ENCODE measurements at places on chromosomes 1 and 21. TPM values are rescaled to one million over a fixed set of nuclear protein-coding genes. Genes with fewer than 3 reads are reported as not detected.

INSRR gene
- not detected for total RNA-seq

- DNase-seq, result no peak
Observed at GRCh38 chr1:53599481-53599880, 139.5 kb downstream of the GLIS1 start.

DNA sequence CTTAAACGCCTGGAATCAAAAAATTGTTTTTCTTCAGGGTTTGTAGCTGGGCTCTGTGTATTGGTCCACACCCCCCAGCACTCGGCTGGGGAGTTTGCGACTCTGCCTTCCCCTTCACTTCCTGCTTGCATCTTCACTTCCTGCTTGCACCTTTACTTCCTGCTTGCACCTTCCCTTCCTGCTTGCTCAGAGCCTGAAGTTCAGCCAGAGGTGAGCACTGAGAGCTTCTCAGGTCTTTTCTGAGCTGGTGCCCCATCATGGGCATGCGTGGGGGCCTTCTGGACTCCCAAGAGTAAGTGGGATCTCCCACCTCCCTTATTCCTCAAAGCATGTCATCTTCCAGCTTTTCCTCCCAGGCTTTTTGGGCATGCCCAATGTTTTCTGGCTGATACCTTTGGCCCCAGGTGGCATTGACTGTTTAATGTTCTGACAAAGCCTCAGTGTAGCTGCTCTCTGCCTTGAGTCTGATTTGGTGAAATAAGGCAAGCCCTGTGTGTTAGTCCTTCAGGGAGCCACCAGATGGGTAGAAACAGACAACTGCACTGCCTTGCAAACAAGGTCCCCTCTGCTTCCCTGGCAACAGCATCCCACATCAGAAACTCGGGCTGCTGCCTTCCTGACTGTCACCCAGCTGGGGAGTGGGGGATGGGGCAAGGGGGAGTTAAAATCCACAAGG, 3.5 kb downstream of the KRTAP10-2 start:
- no peak for DNase-seq

DNA sequence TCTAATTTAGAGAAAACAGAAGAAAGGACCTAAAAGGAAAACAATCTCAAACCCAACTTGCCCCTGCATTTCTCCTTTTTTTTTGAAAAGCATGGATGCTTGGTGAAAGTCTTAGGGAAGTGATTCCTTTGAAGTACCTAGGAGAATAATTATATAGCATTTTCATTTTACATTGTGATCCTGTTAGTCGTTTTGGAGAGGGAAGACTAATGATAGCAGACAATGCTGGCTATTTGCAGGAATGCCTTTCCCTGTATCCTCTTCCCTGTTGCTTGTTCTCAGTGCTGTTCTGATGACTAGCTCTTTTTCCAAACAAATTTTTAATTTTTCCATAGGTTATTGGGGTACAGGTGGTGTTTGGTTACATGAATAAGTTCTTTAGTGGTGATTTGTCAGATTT, 53.9 kb downstream of the LAMC1 start:
- peak; percentile 43 for DNase-seq

DNA sequence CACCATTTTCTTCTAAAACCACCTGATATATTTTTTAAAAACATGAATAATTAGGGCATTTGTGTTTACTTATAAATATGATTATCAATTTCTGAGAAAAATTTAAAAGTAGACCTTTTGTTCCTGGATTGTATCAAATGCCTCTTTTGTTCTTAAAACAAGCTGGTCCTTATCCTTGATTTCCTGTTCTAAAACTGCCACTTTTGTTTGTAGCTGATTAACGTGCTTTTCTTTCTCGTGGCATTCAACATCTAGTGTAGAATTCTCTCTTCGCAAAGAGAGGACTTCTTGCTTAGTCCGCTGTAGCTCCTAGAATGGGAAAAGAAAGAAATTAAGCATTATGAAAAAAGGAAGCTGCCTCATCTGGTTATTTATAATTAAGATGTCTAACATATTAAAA, 25.0 kb downstream of the SASS6 start:
- DNase-seq, result no peak

GRCh38 chr1:229627003-229627402, 956 bp downstream of the URB2 start:
- no peak for DNase-seq

GRCh38 chr21:14995695-14996490, 68.9 kb downstream of the NRIP1 start:
- peak; percentile 54 for DNase-seq

DNA sequence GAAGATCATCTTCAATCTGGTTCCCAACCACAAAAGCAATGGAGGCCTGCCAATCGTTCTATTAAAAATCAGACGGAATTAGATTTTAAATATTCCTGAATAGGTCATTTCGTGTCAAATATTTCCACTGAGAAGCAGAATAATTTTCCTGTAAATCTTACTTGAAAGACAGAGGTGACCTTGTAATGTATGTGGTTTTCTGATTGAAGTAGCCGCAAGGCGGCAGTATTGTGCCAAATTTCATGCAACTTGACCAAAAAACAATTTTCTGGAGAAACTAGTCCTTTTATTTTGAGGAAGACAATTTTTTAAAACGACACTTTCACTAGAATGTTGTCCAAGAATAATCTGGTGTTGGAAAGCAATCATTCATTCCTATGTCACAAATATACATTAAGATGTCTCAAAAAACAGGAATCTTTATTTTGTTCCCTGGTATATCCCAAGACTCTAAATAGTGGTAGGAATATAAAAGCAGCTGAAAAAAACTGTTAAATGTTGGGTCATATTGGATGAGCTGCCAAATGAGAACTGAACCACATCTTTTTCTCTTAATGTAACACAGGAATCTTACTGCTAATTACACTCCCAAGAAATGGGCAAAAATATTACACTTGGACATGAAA, 33.6 kb downstream of the SPAG17 start:
- peak; percentile 66 for DNase-seq

GRCh38 chr21:36079010-36079649, 9.3 kb downstream of the CBR1 start:
- DNase-seq, result peak; percentile 49

DNA sequence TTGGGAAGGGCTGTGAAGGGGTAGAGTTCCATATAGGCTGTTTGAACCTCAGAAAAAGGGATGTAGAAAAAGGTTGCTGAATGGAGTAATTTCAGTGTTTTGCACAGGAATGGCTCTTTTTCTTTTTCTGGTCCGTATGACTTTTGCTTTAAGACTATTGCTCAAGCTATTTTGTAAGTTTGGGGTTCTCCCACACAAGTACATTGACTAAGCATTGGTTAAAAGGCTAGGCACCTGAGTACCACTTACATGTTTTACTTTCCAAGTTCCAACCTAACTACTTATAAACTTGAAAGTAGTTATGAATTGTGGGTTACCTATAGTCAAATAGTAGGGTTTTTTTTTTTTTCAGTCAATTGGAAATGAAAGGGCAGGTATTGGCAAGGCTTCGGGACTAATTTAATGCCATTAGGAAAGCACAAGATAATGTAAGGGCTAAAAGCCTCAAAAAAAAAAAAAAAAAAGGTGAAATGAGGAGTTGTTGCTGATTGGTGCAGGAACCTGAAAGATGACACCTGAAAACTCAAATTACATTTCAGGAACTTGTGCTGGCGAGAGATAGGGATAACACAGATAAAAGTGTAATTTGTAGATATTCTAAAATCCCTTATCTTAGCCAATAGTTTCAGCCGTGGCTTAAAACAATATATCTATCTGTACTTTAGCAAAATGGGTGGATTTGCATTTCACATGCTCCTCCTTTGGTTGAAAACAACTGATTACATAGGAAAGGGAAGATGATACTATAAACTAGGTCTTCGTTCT, 209.5 kb downstream of the RPS6KC1 start:
- DNase-seq, result no peak

DNA sequence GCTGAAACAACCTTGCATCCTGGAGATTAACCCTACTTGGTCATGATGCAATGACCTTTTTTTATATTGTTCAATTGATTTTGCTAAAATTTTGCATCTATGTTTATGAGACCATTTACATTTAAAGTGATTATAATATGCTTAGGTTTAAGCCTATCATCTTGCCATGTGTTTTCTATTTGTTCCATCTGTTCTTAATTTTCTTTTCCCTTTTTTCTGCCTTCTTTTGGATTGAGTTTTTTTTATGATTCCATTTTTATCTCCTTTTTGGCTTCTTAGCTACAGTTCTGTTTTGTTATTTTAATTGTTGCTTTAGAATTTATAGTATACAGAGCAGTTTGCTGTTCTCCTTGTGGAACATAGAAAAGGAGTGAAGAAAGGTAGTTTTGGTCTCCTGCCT, 385.1 kb upstream of the USP24 start:
- DNase-seq, result no peak

TTLL7 gene
- total RNA-seq, result 14.0 TPM

- DNase-seq, result no peak
Observed at GRCh38 chr1:206859082-206859521, 6.3 kb upstream of the IL20 start.

DNA sequence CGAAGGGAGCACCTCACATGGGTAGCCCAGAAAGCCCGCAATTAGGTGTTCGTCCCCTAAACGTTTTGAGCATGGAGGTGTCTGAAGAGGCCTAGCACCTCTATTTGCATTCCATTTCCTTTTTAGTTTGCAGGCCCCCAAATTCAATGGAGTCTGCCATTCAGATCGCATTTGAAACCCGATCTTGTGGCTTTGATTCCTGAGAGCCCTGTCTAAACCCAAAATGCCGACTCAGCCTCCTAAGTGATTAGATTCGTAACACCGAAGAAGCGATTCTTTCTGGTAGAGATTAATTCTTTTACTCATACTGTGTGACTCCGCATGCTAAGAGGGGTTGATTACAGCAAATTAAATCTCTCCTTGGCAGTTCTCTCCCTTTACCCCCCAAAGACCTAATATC, 415.2 kb upstream of the KAZN start:
- DNase-seq, result no peak

DNA sequence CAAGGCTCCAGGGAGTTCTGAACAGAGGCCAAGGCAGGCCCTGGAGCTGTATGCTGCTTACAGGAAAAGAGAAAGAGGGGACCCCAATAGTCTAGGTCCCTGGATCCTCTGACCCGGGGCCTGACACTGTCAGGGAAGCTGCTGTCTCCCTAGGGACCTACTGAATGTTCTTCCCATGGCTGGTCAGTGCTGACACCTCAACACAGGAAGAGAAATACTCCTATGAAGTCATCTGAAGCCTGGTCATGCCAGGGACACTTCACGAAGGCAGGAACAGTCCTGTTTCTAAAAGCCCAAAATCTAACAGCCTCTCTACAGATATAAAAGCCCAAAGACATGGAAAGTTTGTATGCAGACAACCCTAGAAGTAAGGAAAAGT, 1.7 kb upstream of the LAD1 start:
- no peak for DNase-seq

DNA sequence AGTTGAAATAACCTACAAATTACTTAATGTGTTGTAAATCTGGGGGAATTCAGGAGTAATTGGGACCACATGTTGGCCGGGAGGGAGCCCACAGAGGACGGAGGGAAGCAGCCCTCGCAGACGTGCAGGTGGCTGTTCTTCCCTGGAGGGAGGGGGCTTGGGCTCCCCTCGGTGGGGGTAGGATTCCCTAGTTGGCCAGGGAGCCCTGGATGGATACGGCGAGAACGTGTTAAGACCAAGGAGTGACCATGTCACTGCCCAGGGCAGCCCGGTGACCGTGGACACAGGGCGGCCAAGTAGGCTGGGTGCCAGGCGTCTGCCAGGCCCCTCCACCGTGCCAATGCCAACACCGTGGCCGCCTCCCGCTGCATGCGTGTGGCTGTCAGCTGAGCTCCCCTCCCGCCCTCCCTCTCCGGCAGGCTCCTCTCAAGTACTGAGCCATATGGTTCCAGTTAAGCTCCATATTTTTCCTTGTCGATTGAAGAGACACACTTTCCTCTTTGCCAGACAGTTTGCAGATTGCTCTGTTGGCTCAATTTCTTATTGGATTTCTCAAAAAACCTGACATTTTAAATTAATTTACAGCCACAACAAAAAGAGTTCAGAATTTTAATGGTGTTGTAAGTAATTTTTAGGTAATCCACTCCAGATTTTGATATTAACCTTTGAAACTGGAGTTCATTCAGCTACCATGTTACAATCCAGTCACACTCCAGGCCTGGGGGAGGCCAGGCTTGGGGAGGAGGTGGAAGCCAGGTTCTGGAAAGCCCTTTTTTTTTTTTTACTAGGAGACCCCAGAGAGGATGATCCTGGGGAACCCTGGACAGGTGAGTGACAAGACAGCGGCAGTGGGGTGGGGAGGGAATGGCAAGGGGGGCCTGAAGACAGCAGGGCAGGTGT, 71.2 kb downstream of the CASZ1 start:
- no peak for DNase-seq

DNA sequence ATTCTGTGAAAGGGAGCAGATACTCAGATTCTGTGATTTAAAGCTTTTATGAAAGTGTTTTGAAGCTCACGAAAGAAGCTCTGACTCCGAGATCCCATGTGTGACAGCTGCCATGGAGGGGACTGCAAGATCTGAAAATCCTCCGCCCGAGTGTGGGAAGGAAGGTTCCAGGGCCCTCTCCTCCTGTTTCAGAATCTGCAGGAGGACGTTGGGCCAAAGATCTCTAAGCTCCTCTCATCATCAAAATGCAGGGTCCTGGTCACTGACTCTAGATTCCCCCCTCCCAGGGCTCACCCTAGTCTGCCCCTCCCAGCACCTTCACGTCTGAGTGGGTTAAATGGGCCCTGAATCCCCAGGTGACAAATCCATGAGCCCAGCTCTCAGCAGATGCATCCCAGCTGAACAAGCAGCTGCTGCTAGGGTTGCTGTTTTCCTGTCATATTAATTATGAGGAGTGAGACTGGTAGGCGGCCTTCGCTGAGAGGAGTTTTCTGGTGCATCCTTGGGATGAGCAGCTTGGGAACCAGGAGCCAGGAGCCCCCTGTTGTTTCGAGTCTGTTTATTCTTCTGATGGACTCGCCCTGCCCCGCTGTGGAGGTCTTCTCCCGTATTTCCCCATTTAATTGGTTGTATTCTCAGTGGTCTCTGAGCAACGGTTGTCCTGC, 402.0 kb downstream of the MATN1 start:
- no peak for DNase-seq

- DNase-seq, result peak; percentile 84
Observed at GRCh38 chr1:86833461-86834215, 80.3 kb downstream of the SELENOF start.

OXCT2 gene
- total RNA-seq, result 0.65 TPM

DNA sequence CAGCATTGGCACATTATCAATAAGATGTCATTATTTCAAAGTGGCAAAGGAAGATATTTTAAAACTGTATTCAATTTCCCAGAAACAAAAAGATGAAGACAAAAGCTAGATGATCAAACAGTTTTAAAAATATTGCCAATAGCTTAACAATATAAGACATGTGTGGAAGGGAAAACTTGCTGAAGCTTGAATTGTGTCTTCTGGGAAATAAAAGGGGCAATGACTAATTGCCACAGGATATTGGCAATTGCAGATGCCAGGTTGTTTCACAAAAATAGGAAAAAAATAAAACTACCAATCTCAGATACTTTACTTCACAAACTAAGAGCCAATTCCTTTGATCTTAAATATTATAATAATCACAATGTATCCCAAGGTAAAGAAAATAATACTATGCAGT, 679.8 kb upstream of the ADAMTS5 start:
- no peak for DNase-seq

MXRA8 gene
- 24.7 TPM for total RNA-seq

DNA sequence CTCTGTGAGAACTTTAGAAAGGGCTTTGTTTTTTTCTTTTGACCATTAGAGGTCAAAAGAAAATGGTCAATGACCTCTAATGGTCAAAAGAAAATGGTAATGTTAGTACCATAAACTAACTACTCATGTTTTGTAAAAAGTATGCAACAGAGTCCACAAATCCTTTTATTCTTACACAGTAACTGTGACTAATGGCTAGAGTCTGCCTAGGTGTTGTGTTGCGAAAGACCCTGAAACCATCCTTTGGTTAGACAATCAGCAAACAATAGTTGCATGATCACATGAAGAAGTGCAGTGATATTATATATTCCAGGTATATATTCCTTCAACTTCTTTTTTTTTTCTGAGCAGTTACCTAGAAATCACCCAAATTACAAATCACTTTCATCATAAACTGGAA, 40.9 kb downstream of the NEGR1 start:
- peak; percentile 87 for DNase-seq
